ENCODE measurements at places on chromosomes 5 and 9. TPM values are rescaled to one million over a fixed set of nuclear protein-coding genes. Genes with fewer than 3 reads are reported as not detected.

DNA sequence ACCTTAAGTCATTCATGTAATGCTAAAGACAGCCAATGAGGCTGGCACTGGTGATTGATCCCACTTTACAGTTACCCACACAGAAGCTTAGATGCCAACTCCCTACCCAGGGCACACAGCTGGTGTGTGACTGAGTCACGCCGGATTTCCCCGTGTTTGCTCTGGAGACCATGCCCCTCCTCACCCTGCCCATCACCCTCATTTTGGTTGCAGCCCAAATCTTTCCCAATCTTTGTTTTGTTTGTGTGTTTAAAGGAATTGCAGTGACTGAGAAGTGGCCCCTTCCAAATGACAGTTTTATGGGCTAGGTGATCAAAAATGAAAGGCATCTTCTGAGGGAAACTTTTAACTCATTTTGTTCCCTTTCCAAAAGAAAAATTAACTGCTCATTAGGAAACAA, 10.9 kb downstream of the FBXL7 start:
- DNase-seq: no peak

The FOXD4 gene
- total RNA-seq: not detected

GRCh38 chr5:153860195-153860886, 178.4 kb downstream of the FAM114A2 start:
- DNase-seq: no peak

DNA sequence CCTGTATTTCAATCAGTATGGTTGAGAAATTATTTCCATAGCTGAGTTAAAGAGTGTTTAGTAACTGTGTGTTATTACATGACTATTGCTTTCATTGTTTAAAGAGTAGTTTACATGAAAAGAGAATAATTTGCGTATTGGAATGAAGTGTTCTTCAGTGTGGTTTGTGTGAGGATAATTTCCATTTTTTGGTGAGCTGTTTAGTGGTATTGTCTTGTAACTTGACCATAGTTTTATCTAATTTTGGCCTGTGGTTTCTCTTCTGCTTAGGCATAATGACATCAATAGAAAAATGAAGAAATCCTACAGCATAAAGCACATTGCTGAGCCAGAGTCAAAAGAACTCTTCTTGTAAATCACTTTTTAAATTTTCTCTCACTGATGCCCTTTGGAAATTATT, 151.2 kb downstream of the SNCAIP start:
- DNase-seq: no peak

DNA sequence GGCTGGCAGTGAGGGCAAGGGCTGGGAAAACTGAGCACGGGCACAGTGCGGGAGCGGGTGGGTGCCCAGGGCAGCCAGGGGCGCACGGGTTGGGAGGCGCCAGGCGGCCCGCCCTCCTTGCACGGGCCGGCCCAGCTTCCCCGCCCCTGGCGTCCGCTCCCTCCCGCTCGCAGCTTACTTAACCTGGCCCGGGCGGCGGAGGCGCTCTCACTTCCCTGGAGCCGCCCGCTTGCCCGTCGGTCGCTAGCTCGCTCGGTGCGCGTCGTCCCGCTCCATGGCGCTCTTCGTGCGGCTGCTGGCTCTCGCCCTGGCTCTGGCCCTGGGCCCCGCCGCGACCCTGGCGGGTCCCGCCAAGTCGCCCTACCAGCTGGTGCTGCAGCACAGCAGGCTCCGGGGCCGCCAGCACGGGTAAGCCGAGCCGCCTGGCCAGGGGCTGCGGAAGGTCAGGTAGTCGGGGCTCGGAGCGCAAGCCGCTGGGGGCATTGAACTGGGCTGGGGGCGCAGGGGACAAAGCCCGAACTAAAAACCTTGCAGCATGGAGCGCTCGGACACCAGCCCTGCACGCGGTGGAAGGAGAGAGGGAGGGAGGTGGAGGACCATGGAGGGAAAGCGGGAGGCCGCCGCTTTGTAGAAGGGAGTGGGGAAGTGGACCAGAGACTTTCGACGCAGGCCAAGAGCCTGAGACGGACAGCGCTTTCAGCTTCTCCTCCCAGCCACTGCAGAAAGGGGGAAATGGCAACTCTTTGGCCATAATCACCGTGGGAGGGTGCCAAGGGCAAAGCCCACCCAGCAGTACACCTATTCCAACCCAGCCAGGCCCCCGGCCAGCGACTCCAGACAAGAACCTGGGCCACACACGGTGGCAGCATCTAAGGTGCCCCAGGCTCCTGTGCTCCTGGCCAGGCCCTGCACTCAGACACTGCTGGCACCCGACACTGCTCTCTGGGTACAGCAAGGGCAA, at the start of gene TGFBI:
Gene TGFBI (plus strand): TSS at position 207 of the 961 bp plus-strand sequence. CDS start 68 bp downstream, at position 275.
- DNase-seq: no peak

The TICAM2 gene
- total RNA-seq: 0.68 TPM

GRCh38 chr9:84754461-84754860, 84.9 kb downstream of the NTRK2 start:
- no peak for DNase-seq

The ARHGEF39 gene
- 1.3 TPM for total RNA-seq

DNA sequence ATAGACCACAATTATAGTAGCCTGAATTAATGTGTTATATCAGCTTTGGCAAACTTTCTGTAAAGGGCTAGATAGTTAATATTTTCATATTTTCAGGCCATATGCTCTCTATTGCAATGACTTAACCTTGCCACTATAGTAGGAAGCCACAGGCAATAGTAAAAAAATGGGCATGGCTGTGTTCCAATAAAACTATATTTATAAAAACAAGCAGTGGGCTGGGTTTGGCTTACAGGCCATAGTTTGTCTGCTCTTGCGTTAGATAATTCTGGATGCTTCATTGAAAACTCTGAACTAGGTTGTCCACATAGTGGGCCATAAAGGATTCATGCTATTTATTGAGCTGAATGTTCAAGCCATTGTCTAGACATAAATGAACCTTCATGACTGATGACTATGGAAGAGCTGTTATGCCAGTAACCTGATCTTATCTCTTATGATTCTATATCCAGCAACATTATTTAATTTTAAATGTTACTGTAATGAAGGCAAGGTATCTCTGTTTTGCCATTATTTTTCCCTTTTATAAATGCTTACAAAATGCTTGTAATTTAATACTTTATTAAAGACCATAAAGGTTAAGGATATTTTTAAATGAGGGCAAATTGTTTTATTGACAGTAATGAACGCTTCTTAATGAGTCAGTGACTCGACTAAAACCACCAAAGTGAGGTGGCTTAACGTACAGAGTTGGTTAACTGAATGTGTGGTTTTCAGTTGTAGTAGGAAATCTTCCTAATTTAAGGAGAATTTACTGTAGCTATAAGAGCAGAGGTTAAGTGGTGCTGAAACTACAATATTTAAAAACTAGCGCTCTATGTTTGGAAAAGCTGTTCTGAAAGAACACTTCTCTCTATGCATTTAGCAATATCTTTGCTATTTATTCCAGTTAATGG, 560.6 kb downstream of the PRR16 start:
- no peak for DNase-seq

DNA sequence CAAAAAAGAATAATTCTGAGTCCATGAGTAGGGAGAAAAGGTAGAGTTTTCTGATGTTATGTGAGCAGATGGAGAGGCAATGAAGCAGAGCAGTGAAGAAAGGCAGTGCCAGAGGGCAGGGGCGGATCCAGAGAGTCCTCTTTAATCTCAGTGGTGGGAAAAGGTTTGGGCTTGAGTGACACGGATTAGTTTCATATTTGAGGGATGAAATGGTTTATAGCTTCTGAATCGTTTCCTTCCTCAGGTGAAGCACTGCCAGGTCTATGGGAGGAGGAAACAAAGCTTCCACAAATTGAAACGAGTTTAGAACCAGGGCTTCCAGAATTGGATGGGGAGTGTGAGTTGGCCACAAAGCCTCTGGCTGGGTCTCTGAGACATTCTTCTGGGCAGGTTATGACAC, 517.0 kb upstream of the PAPPA start:
- no peak for DNase-seq

GRCh38 chr9:87771316-87772006, 45.5 kb downstream of the CTSL start:
- no peak for DNase-seq

The PTGS1 gene
- 26.2 TPM for total RNA-seq

The CER1 gene
- not detected for total RNA-seq

DNA sequence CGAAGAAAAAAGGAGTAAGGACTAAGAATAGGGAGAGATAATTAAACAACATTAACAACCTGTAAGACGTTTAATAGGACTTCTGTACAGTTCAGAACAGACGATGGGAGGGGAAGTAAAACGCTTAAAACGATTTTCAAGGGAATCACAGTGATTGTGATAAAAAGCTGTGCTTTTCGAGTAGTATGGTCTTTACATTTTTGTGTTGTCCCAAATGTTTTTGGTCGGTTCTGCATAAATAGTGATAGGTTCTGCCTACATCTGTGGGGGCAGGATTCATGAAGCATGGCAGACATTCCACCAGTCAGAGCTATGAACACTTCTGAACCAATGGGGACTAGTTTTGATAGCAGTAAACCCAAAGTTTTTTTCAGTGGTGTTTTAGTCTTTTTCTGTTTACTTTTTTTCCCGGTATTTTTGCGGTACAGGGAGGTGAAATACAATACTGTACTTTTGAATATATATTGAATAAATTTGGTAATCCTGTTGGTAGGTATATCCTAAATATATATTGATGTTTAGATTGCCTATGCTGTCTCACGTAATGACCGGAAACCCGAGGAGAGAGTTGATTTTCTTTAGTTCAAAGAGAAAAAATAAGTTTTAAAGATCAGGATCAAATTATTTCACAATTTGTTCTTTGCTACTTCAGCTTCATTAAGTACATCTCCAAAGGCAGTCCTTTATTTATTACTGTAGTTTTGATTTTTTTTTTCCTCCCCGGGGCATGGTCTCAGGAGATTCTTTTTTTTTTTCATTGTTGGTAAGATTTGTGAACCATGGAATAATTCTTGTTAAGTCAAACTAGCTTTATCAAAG, 1.3 kb downstream of the ERBIN start:
- DNase-seq: no peak

DNA sequence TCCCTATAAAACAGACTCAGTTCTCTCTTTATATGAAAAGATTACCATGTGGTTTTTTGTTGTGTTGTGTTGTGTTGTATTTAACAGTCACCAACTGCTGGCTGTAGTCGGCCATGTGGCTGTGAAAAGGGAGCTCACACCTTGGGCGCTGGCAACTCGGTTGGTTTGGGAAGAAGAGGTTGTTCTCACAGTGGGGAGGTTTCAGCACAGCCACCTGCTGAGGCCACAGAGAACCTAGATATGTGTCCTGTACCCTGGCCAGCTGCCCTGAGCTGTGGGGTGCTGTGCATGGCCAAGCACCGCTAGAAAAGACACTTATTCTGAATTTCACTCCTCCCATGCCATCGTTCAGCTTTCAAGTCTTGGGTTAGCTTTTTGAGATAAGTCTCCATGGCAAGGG, 58.8 kb downstream of the SYK start:
- DNase-seq: no peak

The GPRIN1 gene
- 0.57 TPM for total RNA-seq

The FOXD1 gene
- not detected for total RNA-seq

The SLC6A19 gene
- total RNA-seq: not detected

DNA sequence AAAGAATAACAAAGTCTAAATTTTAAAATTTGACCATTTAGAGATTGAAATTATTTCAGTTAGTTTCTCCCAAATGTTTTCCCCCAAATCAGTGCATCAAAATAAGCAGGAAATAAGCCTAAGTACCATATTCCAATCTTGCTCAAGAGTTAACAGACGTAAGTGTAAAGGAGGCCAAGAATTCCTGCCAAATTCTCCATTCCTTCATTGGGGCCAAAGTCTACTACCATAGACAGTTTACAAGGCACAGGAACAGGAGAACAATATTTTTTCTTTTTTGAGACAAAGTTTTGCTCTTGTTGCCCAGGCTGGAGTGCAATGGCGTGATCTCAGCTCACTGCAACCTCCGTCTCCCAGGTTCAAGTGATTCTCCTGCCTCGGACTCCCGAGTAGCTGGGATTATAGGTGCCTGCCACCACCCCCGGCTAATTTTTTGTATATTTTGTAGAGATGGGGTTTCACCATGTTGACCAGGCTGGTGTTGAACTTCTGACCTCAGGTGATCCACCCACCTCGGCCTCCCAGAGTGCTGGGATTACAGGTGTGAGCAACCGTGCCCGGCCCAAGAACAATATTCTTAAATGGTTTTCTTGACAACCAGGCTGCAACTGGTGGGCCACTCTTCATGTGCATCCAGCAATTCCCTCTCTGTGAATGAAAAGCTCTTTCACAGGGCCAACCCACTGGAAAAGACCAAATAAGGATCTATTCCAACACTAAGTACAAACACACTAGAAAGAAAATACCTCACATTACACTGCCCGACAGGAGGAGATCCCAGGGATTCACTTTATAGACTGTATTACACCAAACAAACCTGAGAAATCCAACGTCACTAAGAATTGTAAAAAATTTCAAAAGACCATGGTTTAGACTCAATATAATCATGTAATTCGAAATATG, 127.7 kb downstream of the MAPKAP1 start:
- DNase-seq: no peak

- no peak for DNase-seq
These were observed 455.4 kb downstream of the CAAP1 start for GRCh38 chr9:26437056-26437711.

GRCh38 chr5:140595538-140596300, 31.1 kb downstream of the SLC35A4 start:
- no peak for DNase-seq

The CDC20B gene
- not detected for total RNA-seq

- DNase-seq: no peak
These were observed 16.4 kb downstream of the GNAQ start for GRCh38 chr9:78015241-78015640.

The CENPK gene
- total RNA-seq: 4.0 TPM

DNA sequence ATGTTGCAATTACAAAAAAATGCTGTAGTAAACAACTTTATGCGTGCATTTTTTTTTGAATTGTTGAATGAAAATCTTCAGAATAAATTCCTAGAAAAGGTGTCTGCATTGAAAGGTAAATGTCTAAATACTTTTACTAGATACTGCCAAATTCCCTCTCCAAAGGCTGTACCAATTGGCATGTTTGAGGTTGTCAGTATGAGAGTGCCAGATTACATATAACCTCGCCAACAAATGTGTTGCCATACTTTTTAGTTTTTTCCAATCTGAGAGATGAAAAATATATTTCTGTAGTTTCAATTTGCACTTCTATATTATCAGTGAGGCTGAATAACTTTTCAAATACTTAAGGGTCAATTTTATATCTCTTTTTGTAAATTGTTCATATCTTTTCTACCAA, 261.5 kb upstream of the TARS1 start:
- no peak for DNase-seq

GRCh38 chr5:148569948-148570347, 84.4 kb downstream of the HTR4 start:
- DNase-seq: no peak

DNA sequence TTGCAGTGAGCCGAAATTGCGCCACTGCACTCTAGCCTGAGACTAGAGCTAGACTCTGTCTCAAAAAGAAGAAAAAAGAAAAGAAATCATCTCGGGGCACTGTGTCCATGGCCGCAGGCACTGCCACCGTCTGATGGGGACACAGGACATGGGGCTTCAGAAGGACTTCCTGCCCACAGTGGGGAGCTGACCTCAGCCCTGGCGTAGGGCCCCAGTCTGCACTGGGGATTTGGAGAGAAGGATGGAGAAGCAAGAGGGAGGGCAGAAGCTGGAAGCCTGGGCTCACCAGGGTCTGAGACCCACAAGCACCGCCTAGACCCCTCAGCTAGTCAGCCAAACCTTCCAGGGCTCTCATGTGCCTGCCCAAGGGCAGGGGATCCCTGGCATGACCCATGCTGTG, 4.1 kb upstream of the SARDH start:
- DNase-seq: no peak

- no peak for DNase-seq
These were observed 136.8 kb downstream of the ESM1 start for GRCh38 chr5:54848581-54848980.
